Activated CD4-positive, alpha-beta memory T cell treated with anti-CD3 and anti-CD28 coated beads, Interleukin-2, amount 10 ng/mL, durations not matched to agents 7 days and 5 days (primary cell): ENCODE measurements at places on chromosomes 11 and 22.

GRCh38 chr11:128342511-128343134 lies 244.7 kb downstream of the ETS1 start:
- H3K4me1 ChIP-seq: peaks cover 79% of the 10 kb centered on the region
- peaks cover 6% of the 10 kb centered on the region for H3K36me3 ChIP-seq
- H3K4me3 ChIP-seq: peak overlapping the region; percentile 65
- H3K27ac ChIP-seq: peak overlapping the region; percentile 96
- peak; percentile 79 for DNase-seq
- no peaks in the 10 kb centered on the region for H3K27me3 ChIP-seq

DNA sequence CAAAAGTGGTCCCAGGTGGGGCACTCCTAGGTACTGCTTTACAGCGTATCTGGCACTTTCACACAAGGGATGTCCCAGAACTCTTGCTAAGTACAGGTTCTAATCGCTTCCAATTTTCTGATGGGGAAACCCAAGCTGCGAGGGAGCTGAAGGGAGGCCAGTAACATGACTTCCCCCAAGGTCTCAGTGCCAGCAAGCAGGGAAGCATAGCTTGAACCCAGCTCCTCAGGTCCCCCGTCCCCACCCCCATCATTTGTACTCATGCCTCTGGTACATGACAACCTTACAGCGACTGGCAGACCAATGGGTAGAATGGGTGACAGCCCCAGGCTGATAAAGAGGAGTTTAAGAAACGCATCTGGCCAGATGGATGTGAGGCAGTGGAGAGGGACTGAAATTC lies 716 bp upstream of the ABCC8 start:
- H3K27me3 ChIP-seq: peaks cover 68% of the 10 kb centered on the region
- H3K36me3 ChIP-seq: no peaks in the 10 kb centered on the region
- DNase-seq: no peak
- H3K27ac ChIP-seq: no peak overlapping the region
- H3K4me3 ChIP-seq: no peak overlapping the region

DNA sequence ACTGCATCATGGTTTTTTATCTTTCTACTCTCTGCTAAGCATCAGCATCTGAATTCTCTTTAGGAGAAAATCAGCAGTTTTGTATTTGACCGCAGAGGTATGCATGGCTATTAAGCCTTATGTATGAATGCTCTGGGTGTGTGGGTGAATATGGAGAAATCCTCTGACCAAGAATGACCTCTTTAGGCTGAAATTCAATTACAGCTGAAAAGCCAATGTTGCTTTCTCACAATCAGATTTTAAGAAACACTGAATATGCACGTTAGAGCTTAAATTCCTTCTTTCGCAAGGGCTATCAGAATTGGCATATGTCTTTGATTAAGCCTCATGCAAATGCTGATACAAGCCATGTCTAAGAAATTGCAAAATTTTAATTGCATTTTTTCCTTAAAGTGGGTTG lies 43.2 kb downstream of the ARHGAP42 start:
- H3K27ac ChIP-seq: no peak overlapping the region
- H3K36me3 ChIP-seq: no peaks in the 10 kb centered on the region
- H3K4me1 ChIP-seq: no peaks in the 10 kb centered on the region
- H3K4me3 ChIP-seq: no peak overlapping the region
- no peaks in the 10 kb centered on the region for H3K27me3 ChIP-seq

- H3K27me3 ChIP-seq: peaks cover 1% of the 10 kb centered on the region
- H3K36me3 ChIP-seq: peaks cover 5% of the 10 kb centered on the region
- H3K4me3 ChIP-seq: no peak overlapping the region
- H3K27ac ChIP-seq: no peak overlapping the region
- peaks cover 36% of the 10 kb centered on the region for H3K4me1 ChIP-seq
These were observed 31.1 kb upstream of the CD44 start for GRCh38 chr11:35107861-35108260.

GRCh38 chr11:9716275-9717039 lies 52.6 kb downstream of the SWAP70 start:
- DNase-seq: no peak
- peaks cover 24% of the 10 kb centered on the region for H3K36me3 ChIP-seq
- H3K27ac ChIP-seq: peak overlapping the region; percentile 46
- H3K4me3 ChIP-seq: no peak overlapping the region
- no peaks in the 10 kb centered on the region for H3K27me3 ChIP-seq

GRCh38 chr22:49139492-49140151 lies 688.1 kb downstream of the BRD1 start:
- no peak for DNase-seq
- H3K27ac ChIP-seq: no peak overlapping the region
- no peaks in the 10 kb centered on the region for H3K36me3 ChIP-seq
- H3K4me3 ChIP-seq: no peak overlapping the region

- H3K27ac ChIP-seq: no peak overlapping the region
- peaks cover 50% of the 10 kb centered on the region for H3K4me1 ChIP-seq
- H3K4me3 ChIP-seq: no peak overlapping the region
- H3K36me3 ChIP-seq: peaks cover 77% of the 10 kb centered on the region
These were observed 128.0 kb downstream of the MICAL2 start for GRCh38 chr11:12238420-12238819.
